CD4-positive, alpha-beta T cell treated with Interleukin-17A for 4 hours (primary cell): ENCODE measurements at places on chromosomes 4 and X.

DNA sequence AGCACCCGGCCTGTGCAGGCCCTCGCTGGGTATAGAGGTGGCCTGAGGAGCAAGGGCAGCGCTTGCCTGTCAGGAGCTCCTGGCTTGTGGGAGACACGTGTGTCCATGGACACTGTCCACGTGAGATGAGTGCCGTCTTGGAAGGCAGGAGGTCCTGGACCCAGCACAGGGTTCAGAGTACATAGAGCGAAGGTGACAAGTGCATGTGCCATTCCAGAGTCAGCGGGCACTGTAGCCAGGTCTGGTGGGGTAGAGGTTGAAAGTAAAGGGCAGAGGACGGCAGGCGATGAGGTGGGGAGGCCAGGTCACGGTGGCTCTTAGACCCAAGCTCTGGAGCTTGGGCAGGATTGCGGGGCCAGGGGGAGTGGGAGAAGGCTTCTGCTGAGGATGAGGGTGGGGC is 28.4 kb upstream of the TADA2B start:
- DNase-seq: no peak

GRCh38 chrX:154121207-154121606 is 22.8 kb upstream of the OPN1LW start:
- DNase-seq: no peak

- no peak for DNase-seq
These were observed 326.0 kb downstream of the ACTRT1 start for GRCh38 chrX:127726227-127726626.

DNA sequence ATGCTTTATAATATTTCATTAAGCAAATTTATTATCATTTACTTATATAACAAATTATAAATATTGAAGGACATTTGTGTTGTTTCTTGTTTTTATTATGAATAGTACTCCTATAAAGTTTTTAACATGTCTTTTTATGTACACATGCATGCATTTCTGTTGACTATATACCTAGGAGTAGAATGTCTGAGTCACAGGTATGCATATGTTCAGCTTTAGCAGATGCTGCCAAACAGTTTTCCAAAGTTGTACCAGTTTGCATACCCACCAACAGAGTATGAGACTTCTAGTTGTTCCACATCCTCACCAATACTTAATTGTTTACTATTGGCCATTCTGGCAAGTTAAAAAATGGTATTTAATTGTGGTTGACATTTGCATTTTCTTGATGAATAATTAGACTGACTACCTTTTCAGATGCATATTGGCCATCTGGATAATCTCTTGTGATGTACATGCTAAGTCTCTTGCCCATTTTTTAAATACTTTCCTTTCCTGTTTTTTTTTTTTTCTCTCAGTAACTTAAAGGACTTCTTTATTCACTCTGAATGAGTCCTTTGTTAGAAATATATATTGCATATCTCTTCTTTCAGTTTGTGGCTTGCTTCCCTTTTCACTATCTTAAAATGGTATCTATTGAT is 132.2 kb upstream of the TRIM2 start:
- no peak for DNase-seq

DNA sequence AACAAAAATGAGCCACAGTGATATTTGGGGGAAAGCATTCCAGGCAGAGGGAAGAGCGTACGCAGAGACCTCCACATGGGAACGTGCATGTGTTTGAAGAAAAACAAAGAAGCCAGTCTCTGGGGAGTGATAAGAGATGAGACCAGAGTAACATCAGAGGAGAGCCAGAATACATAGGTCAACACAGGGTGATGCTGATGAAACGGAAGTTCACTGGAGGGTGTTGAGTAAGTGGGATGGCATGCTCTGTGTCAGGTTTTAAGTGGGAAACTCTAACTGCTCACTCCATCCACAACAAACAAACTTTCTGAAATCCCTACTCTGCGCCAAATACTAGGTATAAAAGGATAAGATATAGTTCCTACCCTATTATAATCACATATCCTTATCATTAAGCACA is 110.0 kb downstream of the ARHGAP6 start:
- DNase-seq: no peak

- DNase-seq: no peak
These were observed 55.0 kb upstream of the NKX1-1 start for GRCh38 chr4:1460967-1461868.

GRCh38 chrX:94908171-94908570 is 1234.2 kb downstream of the FAM133A start:
- DNase-seq: no peak

DNA sequence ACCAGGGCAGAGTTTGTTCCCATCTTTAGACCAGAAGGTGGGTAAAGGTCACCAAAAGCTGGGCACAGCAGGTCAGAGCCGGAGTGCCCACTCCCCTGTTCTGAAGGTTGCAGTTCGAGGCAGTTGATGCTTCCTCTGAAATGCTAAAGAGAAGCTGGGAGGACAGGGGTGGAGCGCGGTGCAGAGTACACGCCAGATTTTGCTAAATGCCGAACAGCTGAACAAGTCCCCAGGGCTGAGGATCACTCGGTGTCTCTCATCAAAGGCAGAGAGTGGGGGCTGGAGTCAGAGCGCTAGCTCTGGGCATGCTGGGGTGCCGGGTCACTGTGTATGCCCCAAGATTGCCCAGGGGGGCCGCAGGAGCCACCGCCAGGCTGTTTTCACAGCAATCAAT is 197.0 kb downstream of the BCOR start:
- DNase-seq: no peak

DNA sequence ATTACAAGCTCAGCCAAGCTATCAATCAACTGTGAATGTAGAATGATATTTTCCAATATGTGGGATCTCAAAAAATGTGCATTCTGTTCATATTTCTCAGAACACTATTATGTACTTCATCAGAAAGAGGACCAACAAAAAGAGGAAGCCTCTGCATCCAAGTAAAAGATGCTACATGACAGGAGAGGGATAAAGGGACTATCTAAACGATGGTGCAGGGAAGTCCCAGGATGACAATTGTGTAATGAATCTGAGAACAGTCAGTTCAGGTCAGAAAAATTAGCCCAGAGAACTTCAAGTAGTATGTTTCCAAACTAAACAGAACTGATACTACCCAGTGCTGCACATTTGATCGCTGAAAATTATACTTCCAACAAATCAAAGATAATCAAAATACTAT is 127.0 kb downstream of the ZNF330 start:
- no peak for DNase-seq
